ENCODE measurements at places on chromosomes 2 and 18.

GRCh38 chr18:72544092-72544886, at the start of gene CBLN2:
Gene CBLN2, minus strand, starts transcription at chr18:72544342. Its CDS starts 2,182 bp downstream, at chr18:72542160.
- DNase-seq, result no peak

DNA sequence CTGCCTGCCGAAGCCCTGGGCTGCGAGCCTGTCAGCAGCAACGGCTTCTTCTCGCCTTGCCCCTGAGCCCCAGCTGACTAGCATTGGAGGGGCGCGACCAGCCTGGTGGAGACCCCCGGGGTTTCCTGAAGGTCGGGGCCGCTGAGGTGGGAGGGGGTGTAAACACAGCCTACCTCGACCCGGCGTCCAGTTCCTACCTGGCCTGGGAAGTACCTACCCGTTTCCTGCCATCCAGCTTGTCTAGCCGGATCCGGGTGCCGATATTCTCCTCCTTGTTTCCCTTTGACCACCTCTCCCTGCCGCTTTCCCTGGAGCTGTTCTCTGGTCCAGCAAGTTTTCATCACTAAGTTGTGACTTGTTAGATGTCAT, 511 bp downstream of the MOB4 start:
- no peak for DNase-seq

GRCh38 chr2:12381543-12382325, 335.0 kb upstream of the TRIB2 start:
- DNase-seq, result no peak

GRCh38 chr2:68246396-68246795, 5.9 kb downstream of the PPP3R1 start:
- no peak for DNase-seq

- no peak for DNase-seq
These were observed 6.3 kb downstream of the ADRA2B start for GRCh38 chr2:96109931-96110511.

DNA sequence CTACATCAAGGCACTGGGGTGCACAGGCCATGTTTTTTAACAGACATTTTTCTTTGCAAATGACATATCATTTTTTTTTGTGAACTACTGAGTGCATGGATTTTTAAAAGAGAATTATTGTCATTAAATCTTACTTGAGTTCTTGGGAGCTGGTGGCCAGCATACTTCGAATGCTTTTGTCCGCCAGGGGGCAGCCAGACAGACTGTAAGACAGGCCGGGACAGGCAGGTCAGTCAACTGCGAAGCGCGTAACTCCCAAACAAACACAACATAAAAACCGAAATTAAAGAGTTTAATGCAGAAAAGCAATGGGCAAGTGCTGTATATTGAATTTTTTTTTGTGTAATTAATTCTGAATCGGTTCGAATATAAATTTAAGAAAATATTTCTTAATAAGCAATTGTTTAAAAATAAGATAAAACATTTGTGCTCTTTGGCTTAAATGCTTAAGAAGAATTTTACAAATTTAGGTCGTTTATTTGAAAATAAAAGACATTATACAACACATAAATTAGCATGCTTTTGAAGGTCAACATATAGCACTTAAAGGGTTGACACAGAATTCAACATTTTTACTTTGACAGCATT, 142.2 kb upstream of the PXDN start:
- DNase-seq, result no peak

DNA sequence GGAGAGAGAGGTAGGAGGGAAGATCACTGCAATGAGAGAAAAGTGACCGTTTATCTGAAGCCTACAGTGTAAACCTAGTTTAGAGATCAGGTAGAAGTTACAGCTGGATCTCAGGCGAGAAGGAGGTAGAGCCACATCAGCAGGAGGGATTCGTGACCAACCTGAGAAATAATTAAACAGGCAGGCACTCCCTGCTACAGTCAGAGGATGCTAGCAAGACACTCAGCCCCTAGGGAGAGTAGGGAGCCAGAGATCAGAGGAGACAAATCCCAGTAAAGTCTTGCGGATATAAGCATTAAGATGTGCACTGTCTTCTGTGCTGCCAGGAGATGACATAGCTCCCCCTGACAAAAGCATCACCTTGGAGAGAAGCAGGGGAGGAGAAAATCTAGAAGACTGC, 629.1 kb upstream of the SLC39A10 start:
- DNase-seq, result no peak

GRCh38 chr2:69087211-69087911, 74.4 kb downstream of the ANTXR1 start:
- DNase-seq, result no peak

DNA sequence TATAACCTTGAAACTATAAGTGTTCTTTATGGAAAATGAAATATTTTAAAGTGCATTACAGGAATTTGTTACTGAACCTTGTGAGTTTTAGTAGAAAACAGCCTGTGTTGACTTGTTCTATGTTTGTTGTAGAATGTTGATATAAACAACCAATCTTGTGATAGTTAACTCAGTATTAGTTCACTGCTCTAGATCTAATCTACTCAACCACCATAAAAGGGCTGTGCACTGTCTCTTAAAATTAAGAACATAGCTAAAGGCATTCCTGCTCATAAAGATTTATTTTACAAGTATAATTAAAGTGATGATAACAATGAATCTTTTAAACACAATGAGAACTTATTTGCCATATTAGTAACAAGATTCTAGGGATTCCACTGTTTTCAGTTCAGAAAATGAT, 110.5 kb upstream of the KLF7 start:
- no peak for DNase-seq

Data from cerebellar nuclear complex (tissue), 1 donor.